ENCODE measurements at places on chromosomes 3 and 15.

DNA sequence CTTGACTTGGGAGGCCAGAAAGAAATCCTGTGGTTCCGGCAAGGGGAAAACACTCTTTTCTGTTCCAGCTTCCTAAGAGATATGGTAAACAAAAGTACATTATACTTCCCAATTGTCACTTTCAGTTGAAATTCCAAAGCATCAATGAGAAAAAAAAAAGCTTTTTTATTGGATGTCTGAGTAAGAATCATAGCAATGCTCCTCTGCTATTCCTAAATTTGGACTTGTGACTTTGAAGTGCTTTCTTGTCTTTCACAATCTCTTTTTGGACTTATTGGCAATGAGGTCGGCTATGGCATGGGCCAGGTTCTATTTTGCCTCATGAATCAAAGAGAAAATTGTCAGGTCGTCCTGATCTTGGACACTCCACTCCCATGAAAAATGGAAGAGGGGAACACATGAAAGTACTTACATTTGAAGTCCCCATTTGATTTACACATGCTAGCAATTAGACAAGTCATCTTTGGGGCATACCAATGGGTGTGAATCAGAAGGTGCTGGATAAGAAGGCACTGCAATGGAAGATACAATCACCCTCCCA, 170.5 kb downstream of the GREM1 start:
- DNase-seq = no peak

- DNase-seq = no peak
Observed at GRCh38 chr3:179081885-179082284, 10.3 kb upstream of the ZMAT3 start.

DNA sequence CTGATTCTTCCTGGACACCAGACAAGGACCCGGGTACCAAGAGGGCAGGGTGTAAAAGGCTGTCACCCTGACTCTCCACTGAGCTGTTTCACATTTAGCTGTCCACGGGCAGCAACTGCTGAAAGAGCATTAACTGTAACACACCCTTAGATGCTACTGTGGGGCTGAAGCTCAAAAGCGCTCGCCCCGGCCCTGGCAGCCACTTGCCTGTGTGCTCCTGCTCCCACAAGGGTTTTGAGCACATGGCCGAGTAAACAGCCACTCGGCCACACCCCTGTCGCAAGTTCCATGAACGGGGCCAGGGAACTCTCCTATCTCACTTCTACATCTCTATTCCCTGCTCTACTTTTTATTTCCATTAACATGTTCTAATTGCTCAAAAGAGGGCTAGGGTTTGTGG, 421.7 kb downstream of the TUSC7 start:
- no peak for DNase-seq

- no peak for DNase-seq
Observed at GRCh38 chr3:146861262-146861661, 256.1 kb upstream of the PLSCR5 start.

- DNase-seq = no peak
Observed at GRCh38 chr3:154018100-154018696, 103.0 kb upstream of the ARHGEF26 start.

GRCh38 chr3:167777356-167777755, 41.8 kb downstream of the SERPINI1 start:
- no peak for DNase-seq

GRCh38 chr15:90644952-90645725, 72.0 kb upstream of the BLM start:
- DNase-seq = no peak
